ENCODE measurements at places on chromosomes 16 and 17.

DNA sequence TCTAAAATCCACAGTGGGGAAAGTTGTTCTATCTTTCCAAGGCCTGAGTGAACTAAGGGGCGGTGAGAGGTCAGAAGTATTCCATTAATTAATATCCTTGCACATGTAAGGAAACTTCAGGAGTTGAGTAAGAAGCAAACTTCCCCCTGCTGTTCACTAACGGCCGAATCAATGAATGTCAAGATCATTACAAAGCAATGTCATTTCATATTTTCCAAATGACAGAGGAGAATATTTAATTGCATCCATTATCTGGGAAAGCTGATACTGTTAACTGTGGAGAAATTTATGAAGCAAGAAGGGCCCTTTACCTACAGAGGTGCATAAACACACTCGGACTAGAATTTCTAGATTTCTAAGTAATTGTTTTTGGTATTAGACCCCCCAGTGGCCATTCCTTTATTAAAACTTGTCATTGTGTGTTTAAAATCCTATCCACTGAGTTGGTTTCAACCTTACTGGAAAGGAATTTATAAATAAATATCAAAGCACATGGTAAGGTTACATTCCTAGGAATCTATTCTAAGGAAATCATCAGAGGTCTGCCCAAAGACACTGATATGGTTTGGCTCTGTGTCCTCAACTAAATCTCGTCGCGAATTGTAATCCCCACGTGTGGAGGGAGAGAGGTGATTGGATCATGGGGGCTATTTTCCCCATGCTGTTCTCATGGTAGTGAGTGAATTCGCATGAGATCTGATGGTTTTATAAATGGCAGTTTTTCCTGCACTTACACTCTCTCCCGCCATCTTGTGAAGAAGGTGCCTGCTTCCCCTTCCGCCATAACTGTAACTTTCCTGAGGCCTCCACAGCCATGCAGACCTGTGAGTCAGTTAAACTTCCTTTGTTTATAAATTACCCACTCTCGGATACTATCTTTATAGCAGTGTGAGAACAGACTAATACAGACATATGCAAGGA is 20.4 kb upstream of the SMURF2 start:
- DNase-seq: no peak

GRCh38 chr17:78956254-78956653 is 23.5 kb downstream of the LGALS3BP start:
- no peak for DNase-seq

DNA sequence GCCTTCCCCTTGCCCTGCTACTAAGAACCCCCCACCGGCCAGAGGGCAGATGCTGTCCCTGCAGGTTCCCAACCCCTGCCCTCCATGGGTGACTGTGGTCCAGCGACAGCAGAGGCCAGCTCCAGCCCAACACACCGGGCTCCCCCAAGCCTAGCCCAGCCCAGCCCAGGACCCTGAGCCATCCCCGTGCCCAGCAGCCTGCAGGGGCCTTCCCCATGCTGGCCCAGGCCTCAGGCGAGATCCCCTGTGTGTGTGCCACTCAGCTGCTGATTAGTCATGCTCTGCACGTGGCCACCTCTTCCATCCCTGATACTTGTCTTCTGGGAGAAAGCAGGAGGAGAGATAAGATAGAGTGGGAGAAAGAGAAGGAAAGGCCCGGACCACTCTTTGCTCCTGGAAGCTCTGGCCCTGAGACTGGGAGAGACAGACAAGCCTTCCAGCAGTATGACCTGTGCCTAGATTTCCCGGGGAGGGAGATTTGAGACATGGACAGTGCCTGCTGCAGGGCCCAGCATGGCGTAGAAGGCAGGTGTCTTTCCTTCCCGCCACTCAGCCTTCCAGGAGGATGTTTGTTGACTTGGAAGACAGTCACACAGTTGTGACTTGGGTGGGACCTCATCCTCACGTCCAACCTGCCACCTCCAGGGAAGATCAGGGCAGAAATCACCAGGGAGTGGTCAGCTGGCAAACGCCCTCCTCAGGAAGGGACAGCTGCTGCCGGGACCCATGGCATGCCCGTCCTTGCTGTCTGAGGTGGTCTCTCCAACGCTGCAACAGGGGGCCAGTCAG is 41.3 kb upstream of the RASD1 start:
- no peak for DNase-seq

DNA sequence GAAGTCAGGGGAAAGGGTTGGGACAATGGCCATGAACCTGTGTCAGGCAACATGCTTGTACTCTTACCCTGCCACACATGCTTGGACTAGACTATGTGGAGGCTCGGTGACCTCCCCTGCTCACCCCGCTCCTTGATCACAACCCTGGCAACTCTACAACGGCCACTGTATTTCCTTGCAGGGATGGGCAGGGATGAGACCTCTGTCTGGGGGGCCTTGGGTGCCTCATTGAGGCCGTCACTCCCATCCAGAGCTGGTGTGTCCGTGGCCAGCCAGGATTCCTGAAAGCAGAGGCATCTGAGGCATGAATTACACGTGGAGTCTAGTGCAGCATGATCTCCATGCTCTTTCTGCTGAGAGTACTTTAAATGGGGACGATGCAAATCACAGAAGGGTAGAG is 948 bp downstream of the PLA2G15 start:
- no peak for DNase-seq

DNA sequence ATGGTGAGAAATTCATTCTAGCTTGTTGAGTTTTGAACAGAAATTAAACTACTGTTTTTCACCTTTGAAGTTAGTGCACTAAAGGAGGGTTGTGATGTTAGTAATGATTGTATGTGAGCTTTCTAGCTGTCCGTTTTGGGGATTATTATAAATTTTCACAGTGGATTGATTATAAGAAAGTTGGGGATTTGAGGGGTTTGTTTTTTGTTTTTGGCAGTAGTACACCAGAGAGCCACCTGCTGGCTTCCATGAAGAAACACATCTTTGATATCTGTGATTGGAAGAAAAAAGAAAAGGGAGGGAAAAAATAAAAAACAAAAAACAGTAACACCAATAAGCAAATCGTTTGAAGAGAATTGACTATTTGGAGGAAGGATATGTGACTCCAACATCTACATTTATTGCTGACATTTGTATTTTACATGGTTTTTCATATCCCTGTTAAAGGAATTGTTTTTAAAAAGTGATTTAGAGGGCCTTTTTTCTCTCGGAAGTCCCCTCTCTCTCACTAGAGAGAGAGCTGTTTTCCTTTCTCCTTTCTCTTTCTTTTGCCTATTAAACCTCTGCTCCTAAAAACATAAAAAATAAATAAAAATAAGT is 1469.5 kb upstream of the GOT2 start:
- DNase-seq: no peak

GRCh38 chr16:66364117-66364958 is 2.2 kb upstream of the CDH5 start:
- DNase-seq: no peak

DNA sequence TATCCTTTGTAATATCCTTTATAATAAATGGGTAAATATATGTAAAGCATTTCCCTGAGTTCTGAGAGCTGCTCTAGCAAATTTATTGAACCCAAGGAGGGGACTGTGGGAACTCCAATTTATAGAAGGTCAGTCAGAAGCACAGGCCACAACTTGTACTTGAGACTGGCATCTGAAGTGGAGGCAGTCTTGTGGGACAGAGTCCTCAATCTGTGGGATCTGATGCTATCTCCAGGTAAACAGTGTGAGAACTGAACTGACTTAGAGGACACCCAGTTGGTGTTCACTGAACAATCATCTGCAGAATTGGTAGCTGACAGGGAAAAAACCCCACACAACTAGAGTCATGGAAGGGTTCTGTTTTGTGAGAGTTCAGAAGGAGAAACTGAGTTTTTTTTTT is 34.0 kb downstream of the AKAP10 start:
- DNase-seq: no peak

DNA sequence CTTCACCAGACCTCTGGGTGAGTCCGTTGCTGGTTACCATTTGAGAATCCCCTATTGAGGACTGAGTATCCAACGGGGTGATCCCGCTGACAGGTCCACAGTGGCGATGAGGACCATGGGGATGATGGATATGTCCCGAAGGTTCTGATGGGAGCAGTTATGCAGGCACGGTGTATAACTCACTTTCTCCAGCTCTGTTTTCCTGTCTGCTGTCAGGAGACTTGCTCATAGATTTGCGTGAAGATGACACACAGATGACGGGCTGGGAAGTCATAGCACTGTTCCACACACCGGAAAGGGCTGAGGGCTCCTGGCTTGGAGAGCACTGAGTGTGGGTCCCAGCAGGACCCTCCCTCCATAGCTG is 22.2 kb upstream of the ADCY7 start:
- DNase-seq: no peak

- no peak for DNase-seq
Measured at GRCh38 chr17:43987131-43988021, 17.0 kb upstream of the NAGS start.

- DNase-seq: no peak
Measured at GRCh38 chr16:81770008-81770407, 9.1 kb upstream of the PLCG2 start.

DNA sequence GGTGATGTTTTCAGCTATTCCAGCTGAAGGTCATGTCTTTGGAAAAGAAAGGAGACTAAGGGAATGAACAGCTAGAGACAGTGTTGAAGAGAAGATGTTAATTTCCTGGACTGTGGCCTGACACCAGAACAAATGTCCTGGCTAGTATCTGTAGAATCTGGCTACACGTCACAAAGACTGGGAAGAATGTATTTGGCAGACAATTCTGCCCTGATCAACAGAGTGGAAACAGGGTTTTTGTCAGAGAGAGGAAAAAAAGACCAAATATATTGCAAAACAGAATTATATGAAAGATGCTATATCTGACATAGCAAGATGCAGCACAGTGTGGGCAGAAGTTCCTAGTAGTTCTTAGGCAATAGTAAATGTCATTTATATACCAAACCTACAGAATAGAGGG is 17.0 kb upstream of the ANKFN1 start:
- DNase-seq: no peak

- no peak for DNase-seq
Measured at GRCh38 chr17:74197801-74198200, 5.7 kb upstream of the RPL38 start.

- peak; percentile 30 for DNase-seq
Measured at GRCh38 chr16:3938843-3939624, 58.5 kb upstream of the CREBBP start.
